ENCODE measurements at places on chromosomes 7 and 10. TPM values are rescaled to one million over a fixed set of nuclear protein-coding genes. Genes with fewer than 3 reads are reported as not detected.

Gene PARD3
- total RNA-seq, result 0.29 TPM

Gene GRM8
- total RNA-seq, result not detected

Gene CALML5
- not detected for total RNA-seq

Gene RELN
- total RNA-seq, result not detected

Gene MLXIPL
- total RNA-seq, result not detected

Gene DHTKD1
- total RNA-seq, result 25.9 TPM

Gene NODAL
- total RNA-seq, result not detected
